ENCODE measurements at places on chromosomes 7 and 10. TPM values are rescaled to one million over a fixed set of nuclear protein-coding genes. Genes with fewer than 3 reads are reported as not detected.

DNA sequence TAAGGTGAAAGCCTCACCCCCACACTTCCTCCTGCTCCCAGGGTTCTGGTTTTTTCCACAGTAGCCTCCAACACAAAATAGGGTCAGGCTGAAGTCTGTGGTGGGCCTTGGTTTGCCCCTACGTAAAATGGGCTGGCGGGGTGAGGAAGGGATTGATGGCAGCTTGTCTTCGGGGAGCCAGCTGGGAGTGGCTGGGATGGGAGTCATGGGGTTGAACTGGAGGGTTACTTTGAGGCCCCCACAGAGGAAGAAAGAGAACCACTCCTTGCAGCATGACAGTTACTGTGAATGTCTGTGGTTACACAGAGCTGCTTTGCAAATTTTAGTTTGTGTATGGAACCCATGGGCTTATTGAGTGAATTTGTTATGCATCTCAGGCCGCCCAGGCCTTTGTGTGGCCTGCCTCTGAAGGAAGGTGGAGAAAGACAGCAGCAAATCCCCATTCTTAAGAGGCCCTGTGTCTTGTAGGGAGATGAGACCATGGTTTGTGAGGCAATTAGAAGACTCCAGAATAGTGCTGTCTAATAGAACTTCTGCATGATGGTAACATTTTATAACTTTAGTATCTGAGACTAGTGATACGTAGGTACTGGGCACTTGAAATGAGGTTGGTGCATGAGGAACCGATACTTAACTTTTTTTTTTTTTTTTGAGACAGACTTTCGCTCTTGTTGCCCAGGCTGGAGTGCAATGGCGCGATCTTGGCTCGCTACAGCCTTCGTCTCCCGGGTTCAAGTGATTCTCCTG is 8.1 kb downstream of the TRIM8 start:
- H3K4me3 ChIP-seq = peak overlapping the region; percentile 62
- H3K27ac ChIP-seq = peak overlapping the region; percentile 96
- DNase-seq = peak; percentile 75
- H3K4me1 ChIP-seq = peaks cover 56% of the 10 kb centered on the region

GRCh38 chr7:952548-953441 is 1.7 kb downstream of the ADAP1 start:
- H3K36me3 ChIP-seq = no peaks in the 10 kb centered on the region
- H3K27ac ChIP-seq = peak overlapping the region; percentile 69
- peak overlapping the region; percentile 84 for H3K4me3 ChIP-seq
- H3K4me1 ChIP-seq = peaks cover 32% of the 10 kb centered on the region

DNA sequence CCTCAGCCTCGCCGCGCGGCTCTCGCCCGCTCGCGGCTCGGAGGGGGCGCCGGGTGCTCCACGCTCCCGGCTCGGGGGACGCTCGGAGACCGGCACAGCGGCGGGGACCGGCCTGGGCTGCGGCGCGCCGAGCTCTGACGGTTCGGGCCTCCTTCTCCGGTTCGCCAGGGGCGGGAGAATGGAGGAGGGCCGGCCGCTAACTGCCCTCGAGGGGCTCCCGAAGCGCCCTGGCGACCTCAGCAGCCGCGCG is 232 bp upstream of the GRID1 start:
- H3K27ac ChIP-seq = no peak overlapping the region

Gene TRIM56
- total RNA-seq = 33.8 TPM

Gene ADAM22
- total RNA-seq = 13.3 TPM

DNA sequence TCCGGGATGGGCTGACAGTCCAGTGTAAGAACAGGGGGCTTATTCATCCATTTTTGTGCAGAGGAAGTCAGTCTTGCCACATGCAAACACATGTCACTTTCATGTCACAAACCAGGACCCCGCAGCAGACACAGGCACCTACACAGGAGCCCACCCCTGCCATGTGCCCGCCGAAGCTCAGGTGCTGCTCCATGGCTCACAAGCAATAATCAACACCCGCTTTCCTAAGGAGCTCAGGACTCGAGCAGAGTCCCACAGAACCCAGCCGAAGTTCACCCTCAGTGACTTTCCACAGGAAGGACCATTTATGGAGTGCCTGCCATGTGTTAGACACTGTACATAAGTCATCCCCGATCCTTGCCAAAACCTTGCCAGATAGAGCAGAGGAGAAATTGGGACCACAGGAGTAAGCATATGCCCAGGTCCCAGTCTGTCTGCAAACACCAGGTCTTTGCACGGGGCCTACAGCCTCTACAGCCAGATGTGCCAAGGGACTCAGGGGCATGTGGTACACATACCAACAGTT is 99.4 kb downstream of the EBF3 start:
- H3K4me3 ChIP-seq = no peak overlapping the region
- DNase-seq = no peak
- H3K36me3 ChIP-seq = no peaks in the 10 kb centered on the region
- no peak overlapping the region for H3K27ac ChIP-seq

- H3K4me3 ChIP-seq = no peak overlapping the region
- peaks cover 1% of the 10 kb centered on the region for H3K36me3 ChIP-seq
- DNase-seq = no peak
Observed at GRCh38 chr10:24589265-24589664, 134.4 kb downstream of the ARHGAP21 start.

Gene DYNC1I1
- total RNA-seq = 0.32 TPM

Gene ELN
- total RNA-seq = 0.19 TPM

Gene ARMC10
- 21.3 TPM for total RNA-seq

DNA sequence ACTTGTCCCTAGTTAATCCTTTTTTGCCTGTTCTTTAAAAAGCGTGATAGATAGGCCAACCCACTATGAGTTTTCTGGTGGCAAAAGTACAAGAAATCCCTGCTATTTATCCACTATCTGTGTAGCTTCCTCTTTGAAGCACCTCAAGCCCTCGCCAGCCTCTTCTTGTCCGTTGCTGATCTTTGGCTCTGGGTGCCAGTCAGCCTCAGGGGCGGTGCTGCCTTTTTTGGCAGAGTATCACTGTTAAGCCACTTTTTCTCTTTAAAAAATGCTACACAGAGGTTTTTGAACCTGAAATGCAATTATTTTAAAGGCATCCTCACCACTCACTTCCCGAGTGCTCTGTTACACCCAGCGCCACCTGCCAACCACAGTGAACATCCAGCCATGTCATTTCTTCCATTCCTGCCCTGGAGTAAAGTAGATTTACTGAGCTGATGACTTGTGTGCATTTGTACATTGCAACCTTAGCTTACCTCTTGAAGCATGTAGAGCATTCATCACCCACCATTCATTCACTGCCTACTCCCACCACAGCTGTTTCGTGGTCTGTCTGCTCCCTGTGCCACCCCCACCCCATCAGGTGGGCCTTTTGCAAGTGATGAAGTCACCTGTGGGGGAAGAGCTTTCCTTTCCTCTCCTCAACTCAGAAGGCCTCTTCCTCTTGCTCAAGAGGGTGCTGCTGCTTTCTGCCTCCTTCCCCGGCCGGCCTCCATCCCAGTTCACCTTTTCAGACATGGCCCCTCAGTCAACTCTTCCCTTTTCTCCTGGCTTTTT is 414.2 kb upstream of the GALNT17 start:
- H3K4me1 ChIP-seq = peaks cover 27% of the 10 kb centered on the region
- no peaks in the 10 kb centered on the region for H3K27me3 ChIP-seq
- no peak overlapping the region for H3K4me3 ChIP-seq
- peak overlapping the region; percentile 28 for H3K27ac ChIP-seq

Measured in GM12878 (cell line).